ENCODE measurements at places on chromosomes 2 and 18.

GRCh38 chr18:11761553-11761952 lies 72.5 kb downstream of the GNAL start:
- DNase-seq: no peak

- no peak for DNase-seq
Measured at GRCh38 chr2:210818473-210818872, 262.1 kb downstream of the CPS1 start.

GRCh38 chr2:131035112-131035825 lies 58.0 kb downstream of the FAM168B start:
- DNase-seq: no peak

DNA sequence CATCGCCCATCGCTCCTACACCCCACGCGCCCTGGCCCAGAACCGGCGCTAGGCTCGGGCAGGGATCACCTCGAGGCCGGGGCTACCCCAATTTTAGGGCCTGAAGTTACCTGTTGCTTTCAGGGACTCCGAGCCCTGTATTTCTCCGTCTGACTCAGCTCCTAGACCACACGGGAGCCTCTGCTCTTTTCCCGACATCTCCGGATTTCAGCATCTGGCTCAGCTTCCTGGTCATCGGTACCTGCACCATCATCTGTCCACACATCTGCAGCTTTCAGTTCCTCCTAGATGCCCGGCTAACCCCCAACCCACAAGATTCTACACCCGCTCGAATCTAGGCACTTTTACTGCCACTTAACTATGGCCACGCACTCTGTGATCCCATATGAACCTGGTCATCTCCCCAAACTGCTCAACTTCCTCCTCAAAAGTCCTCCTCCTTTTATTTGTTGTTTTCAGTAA lies 12.1 kb upstream of the HMSD start:
- DNase-seq: no peak

- DNase-seq: no peak
Measured at GRCh38 chr18:13449651-13450050, 231.1 kb downstream of the LDLRAD4 start.

GRCh38 chr18:24053211-24053610 lies 38.7 kb downstream of the TTC39C start:
- no peak for DNase-seq

DNA sequence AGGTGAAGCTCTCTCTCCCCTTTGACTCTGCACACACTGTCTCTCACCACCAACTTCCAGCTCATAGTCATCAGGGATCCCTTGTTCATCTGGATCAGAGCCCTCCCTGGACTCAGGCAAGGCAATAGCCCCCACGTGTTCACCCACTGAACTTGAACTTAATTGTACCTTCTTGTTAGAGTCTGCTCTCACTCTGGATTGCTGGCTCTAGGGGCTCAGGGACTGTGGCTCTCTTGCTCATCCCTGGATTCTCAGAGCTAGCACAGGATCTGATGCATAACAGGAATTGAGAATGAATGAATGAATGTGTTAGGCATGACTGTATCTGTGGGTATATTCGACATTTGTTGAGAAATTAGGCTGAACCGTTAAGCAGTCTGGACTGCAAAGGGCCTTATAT lies 16.7 kb upstream of the ASAP2 start:
- DNase-seq: no peak

- no peak for DNase-seq
Measured at GRCh38 chr2:96924775-96925747, 55.2 kb upstream of the SEMA4C start.

DNA sequence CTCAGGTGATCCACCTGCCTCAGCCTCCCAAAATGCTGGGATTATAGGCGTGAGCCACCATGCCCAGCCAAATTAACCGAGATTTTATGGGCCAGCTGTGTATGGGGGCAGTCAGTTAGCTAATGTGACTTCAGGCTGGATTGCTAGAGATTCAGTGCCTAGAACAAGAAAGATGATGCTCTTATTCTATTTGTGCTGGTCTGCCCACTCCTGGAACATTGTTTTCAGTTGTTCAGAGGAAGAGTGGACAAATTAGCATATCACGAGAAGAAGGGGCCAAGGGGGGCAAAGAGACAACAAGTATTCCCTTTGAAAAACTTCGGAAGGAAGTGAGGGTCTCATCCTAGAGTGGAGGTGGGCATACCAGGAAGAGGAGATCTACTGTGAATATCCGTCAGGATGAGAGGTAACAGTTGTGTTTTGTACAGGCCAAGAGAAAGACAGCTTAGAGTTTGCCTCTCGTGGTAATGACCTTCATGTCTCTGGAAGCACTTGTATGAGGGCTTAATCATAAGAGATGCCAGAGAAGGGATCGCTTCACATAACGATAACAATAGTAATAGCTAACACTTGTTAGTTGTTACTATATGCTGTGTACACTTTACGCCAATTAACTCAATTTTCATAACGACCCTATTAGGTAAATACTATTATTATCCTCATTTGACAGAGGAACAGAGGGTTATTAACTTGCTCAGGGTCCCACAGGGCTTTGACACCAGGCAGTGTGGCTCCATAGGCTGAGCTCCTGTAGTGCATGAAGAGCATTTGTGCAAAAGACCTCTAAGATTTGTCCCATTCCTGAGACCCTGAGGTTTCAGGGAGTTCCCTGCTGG lies 138.3 kb downstream of the DDX1 start:
- DNase-seq: no peak

Measured in T-helper 17 cell (primary cell).